ENCODE measurements at places on chromosomes 5 and 9.

GRCh38 chr9:31336386-31336785 lies 1048.1 kb upstream of the ACO1 start:
- DNase-seq = no peak

GRCh38 chr9:86795823-86796553 lies 151.3 kb downstream of the GAS1 start:
- no peak for DNase-seq

GRCh38 chr9:88653406-88653805 lies 118.4 kb downstream of the NXNL2 start:
- no peak for DNase-seq

GRCh38 chr5:134561871-134562296 lies 36.4 kb downstream of the JADE2 start:
- no peak for DNase-seq

GRCh38 chr9:34419716-34420504 lies 38.5 kb downstream of the FAM219A start:
- DNase-seq = no peak

DNA sequence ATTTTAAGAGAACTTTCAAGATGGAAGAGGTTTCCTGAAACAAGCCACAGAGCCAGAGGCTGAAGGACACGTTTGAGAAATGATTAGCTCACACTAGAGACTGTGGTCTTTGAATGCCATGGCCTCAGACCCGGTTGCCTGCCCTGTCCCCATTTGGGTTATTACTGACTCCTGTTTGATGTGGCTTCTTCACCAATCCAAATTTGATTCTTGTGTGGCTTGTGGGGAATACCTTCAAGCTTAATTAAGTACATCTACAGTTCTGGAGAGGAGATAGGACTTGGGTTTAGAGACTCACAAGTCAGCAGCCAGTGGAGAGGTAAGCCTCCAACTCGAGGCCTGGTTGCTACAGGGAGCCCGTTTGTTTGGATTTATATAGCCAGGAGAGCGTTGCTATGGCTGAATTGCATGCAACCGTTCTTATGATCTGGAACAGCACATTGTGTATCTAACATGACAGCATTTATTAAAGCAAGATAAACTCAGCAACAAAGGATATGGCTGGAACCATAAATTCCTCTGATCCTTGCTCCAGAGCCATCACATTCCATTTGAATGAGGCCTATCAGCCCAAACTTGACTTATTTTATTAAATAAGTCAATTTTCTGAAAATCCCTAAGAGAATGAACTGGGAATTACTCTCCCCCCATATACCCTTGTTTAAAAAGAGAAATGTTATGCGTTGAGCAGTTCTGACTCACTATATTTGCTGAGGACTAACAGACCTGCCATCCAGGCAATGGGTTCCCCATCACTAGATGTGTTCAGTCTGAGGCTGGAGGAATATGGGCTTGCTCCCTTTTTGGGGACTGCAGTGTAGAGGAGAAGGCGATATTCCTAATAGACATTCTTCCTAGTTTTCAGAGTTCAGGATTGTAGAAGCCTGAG lies 88.4 kb upstream of the TNFSF8 start:
- DNase-seq = no peak

DNA sequence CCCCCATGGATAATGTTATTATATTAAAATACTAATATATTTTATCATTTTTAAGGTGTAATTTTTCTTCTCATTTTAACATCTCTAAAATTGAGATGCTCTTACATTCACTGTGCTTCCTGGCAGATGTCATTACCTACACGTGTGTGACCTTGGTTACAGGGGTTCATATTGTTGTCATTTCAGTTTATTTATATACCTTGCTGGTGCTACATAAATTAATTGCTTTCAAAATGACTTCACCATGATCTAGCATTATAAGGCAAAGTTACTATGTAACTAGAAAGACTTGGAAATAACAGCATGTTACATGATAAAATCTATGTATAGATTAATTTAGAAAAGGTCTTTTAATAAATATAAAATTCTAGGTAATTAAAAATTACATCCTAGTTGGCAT lies 60.9 kb downstream of the ARHGEF28 start:
- DNase-seq = no peak

DNA sequence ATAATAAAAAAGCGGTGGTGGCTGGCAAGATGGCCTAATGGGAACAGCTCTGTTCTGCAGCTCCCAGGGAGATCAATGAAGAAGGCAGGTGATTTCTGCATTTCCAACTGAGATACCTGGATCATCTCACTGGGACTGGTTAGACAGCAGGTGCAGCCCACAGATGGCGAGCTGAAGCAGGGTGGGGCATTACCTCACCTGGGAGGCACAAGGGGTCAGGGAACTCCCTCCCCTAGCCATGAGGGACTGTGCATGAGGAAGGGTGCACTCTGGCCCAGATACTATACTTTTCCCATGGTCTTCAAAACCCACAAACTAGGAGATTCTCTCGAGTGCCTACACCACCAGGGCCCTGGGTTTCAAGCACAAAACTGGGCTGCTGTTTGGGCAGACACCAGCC lies 45.6 kb upstream of the PTGER4 start:
- DNase-seq = no peak

DNA sequence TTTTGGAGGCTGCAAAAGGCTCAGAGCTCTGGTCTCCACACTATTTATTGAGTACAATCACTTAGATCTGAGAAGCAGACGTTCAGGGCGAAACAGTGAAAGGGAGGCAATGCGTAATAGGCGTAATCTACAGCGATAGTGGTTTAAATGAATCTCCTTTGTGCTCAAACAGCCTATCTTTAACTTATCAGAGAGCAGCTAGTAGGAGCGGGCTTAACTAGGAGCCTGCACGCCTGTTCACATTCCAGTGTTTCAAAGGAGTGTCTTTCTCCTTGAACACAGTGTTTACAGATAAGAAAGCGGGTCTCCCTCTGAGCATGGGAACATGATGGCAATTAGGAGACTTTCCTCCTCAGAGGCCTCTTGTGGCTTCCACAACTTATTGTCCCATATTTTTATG lies 49.4 kb downstream of the AP3B1 start:
- DNase-seq = no peak

GRCh38 chr9:127053057-127053821 lies 69.2 kb downstream of the ANGPTL2 start:
- no peak for DNase-seq

- no peak for DNase-seq
Measured at GRCh38 chr5:57719216-57719615, 236.6 kb upstream of the ACTBL2 start.

DNA sequence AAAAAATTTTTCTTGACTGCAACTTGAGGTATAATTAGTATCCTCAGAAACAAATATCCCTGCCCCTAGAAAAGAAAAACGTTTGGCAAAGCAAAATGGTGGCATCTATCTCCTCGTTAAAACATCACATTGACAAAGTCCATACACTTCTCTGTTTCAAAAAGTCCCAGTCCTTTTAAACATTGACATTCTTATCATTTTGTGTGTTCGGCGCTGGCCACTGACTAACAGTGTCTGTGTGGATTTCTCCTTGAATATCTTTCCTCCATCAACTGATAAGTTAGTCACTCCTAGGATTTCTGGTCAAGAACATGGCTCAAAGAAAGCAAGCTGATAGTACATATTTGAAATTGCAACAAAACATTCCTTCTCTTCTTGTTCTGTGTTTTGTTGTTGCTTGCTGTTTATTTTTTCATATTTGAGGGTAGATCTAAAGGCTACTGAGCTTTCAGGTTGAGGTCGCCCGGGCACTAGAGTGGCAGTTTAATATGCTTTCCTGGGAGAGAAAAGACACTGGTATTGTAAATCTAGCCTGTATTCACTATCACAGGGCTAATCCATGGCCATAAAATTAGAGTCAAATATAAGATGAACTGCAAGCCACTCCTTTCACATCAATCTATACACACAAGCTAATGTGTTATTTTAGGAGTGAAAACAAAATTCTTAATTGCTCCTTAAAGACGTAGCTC lies 8.5 kb upstream of the PPIC start:
- DNase-seq = no peak

- DNase-seq = no peak
Measured at GRCh38 chr9:71179183-71179582, 57.8 kb upstream of the TRPM3 start.

DNA sequence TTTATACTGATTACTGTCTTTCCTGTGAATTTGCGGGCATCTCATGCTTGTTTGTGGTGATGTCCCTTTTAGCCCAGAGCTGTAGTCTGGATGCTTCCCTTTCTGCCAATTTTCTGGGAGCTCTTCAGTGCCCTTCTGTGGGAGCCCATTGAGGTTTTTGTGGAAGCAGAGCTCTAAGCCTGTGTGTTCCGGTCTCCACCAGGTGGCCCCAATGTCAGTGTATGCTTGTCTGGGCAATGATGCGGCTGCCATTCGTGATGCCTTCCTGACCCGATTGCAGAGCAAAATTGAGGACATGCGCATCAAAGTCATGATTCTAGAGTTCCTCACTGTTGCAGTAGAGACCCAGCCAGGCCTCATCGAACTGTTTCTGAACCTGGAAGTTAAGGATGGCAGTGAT lies 35.1 kb downstream of the SH3GLB2 start:
- DNase-seq = no peak

- no peak for DNase-seq
Measured at GRCh38 chr9:89716559-89716958, 111.7 kb downstream of the GADD45G start.

DNA sequence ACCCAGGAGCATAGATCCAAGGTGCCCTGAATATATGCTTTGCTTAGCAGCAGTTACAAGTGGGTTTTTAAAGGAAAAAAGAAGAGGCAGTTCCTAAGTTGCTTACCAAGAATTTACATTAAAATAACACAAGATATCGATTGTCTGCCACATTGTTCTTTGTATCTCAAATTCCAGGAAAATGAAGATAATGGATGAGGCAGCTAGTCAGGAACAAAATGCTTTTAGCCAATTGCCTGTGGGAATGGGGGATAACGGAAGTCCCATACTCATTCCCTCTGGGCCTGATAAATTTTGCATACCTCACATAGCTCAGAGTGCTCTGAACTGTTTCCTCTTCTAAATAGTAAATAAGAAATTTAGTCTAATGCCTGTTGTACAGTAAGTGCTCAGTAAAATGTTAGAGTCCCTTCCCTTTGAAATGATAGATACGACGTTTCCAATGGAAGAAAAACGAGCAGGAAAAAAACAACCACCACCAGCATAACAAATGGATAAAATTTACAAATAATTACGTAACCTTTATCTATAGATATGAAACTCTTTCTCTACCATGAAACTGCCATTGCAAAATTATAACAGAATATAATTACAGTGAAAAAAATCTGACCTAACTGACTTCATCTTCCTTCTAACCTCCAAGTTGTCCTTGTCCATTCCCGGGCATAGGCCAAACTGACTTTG lies 35.5 kb upstream of the TENT2 start:
- DNase-seq = no peak

GRCh38 chr5:150960791-150961396 lies 56.1 kb upstream of the ZNF300 start:
- DNase-seq = no peak

GRCh38 chr9:85322592-85322991 lies 419.2 kb downstream of the AGTPBP1 start:
- DNase-seq = no peak

- no peak for DNase-seq
Measured at GRCh38 chr5:154296525-154297159, 106.1 kb downstream of the GALNT10 start.

- DNase-seq = no peak
Measured at GRCh38 chr5:159817262-159818029, 98.8 kb upstream of the ADRA1B start.

DNA sequence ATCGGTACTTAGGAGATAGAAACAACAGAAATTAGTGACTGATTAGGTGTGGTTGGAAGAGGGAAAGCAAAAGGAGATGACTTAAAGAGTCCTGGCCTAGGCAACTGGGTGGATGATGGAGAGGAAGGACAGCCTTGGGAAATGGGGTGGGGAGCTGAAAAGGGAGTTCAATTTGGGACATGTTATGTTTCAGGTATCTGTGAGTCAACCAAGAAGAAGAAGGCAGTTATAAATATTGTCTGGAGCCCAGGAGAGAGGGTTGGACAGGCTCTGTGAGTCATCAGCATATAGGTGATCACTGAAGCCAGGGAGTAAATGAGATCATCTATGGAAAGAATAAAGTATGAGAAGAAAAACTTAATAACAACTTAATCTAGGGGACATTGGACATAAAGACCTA lies 357.7 kb downstream of the NPR3 start:
- DNase-seq = no peak

DNA sequence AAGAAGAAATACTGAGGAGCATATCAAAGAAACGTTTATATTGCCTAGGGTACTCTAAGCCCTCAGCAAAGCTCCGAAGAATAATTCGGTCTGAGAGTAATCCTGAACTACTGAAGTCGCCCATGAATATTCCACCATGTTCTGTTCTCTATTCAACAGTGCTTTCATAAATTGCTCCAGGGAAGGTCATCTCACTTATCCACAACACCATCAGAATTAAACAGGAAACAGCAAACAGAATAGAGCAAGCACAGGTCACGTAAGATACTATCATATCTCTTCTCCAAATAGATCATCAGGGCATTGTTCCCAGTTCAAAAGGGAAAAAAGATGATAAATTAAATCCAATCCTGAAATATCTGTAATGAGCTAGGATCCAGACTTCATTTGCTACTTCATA lies 325.6 kb downstream of the DEPDC1B start:
- DNase-seq = no peak

DNA sequence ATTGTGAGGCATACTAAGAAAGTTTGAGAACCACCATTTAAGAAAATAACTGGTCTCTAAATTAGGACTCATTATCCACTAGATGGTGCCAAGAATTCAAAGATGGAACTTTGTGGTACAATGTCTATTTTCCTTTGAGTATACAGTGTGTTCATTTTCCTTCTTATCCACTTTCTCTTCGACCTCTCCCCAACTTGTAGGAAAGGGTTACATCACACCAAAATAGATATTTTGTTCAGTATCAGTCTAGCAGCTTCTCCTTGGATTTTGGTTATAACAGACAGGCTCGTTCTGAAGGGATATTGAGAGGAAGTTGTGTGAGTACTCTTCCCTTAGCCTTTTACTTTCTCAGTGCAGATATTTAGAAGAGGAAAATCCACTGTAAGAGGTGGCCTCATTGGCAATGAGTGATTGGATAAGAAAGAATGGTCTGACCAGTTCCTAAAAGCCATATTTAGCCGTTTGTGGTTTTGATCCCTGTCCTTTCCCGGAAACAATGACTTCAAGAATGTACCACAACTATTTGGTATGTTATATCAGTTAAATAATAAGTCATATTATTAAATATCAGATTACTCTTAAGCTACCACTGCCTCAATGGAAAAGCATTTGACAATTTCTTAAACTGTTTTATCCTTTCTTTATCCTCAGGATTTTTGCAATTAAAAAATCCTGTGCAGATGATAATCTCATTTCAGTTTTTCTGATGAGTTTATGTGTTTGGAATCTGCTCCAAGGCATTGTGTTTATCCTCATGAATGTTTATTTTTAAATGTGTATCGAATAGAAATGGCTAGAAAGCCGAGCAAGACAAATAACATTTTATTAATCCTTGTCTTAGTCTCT lies 69.0 kb upstream of the GRAMD2B start:
- no peak for DNase-seq

DNA sequence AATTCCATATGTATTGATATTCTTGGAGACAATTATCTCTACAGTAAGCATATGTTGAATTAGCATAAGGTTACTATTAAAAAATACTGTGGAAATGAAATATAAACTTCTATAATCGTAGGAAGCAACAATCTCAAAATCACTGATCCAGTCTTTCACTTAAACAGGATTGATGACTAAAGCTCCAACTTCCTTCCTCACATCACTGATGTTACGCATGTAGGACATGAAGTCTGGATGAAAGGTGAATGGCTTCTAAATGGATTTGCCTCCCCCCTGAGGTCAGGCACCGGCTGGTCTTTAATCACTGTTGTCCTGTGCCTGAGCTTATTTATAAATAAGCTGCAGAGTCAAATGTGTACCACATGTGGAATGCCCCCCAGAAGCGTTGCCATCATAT lies 157.1 kb upstream of the NFIB start:
- no peak for DNase-seq

GRCh38 chr9:112665347-112665746 lies 52.6 kb downstream of the INIP start:
- DNase-seq = no peak

Measured in activated naive CD8-positive, alpha-beta T cell treated with anti-CD3 and anti-CD28 coated beads for 36 hours (primary cell).